ENCODE measurements at places on chromosomes 2 and 18.

GRCh38 chr18:2954869-2955645 is 57.9 kb downstream of the LPIN2 start:
- DNase-seq: no peak
- no peak overlapping the region for H3K4me3 ChIP-seq
- H3K36me3 ChIP-seq: no peaks in the 10 kb centered on the region
- H3K27me3 ChIP-seq: no peaks in the 10 kb centered on the region

DNA sequence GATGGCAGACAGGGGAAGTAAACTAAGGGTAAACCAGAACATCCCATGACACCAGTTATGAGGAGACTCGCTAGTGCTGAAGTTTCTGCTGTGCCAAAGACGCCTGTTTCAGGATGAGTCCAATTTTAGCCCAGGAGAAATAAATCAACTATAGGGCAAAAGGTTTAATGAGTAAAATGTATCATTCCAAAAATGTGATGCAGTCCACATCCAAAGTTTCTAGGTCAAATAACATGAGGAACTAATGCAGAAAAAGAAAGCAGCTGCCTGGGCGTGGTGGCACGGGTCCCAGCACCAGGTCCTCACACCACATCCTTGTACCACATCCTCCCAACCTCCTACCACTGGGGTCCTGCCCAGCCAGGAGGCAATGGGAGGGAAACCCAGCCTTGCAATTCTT is 126.9 kb upstream of the CTAGE1 start:
- H3K27me3 ChIP-seq: no peaks in the 10 kb centered on the region
- no peak overlapping the region for H3K4me3 ChIP-seq
- peak; percentile 58 for DNase-seq
- peaks cover 8% of the 10 kb centered on the region for H3K4me1 ChIP-seq
- H3K27ac ChIP-seq: no peak overlapping the region

- no peak overlapping the region for H3K27ac ChIP-seq
- no peak overlapping the region for H3K4me3 ChIP-seq
- no peaks in the 10 kb centered on the region for H3K27me3 ChIP-seq
- H3K36me3 ChIP-seq: no peaks in the 10 kb centered on the region
These were observed 2798.7 kb upstream of the TEKT4 start for GRCh38 chr2:92072461-92073035.

- no peak for DNase-seq
- no peak overlapping the region for H3K4me3 ChIP-seq
- H3K27ac ChIP-seq: no peak overlapping the region
- H3K4me1 ChIP-seq: no peaks in the 10 kb centered on the region
These were observed 298.4 kb upstream of the MC4R start for GRCh38 chr18:60671021-60671420.

- peaks cover 4% of the 10 kb centered on the region for H3K36me3 ChIP-seq
- H3K27me3 ChIP-seq: no peaks in the 10 kb centered on the region
- no peak for DNase-seq
- H3K4me1 ChIP-seq: no peaks in the 10 kb centered on the region
These were observed 438 bp downstream of the HSPE1 start for GRCh38 chr2:197500503-197501131.

DNA sequence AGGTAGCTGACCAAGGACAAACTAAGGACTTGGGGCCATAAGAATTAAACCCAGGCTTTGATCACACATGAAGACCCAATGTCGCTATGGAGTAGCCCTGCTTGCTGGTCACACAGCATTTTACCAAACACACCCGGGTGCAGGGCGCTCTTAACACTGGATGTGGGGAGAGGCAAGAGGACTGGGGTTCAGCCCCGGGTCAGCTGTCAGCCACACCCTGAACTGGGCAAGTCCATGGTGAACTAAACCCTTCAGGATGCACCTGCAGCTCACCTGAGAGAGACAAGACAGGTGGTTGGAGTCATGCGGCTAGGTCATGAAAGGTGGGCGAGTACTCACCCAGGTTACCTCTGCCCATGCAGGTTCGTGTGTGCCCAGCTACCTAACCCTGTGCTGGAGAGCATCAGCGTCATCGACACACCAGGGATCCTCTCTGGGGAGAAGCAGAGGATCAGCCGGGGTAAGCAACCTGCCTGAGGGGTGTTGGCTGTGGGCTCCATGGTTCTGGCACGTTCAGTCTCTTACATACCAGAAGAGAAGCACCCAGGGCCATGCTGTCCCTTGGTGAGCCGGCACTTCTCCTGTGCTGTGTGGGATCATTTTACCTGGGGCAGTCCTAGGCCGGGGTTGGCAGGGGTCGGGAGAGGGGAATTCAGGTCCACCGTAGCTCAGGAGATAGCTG is 15.2 kb downstream of the EHD3 start:
- no peaks in the 10 kb centered on the region for H3K27me3 ChIP-seq
- no peaks in the 10 kb centered on the region for H3K4me1 ChIP-seq
- H3K27ac ChIP-seq: no peak overlapping the region
- no peaks in the 10 kb centered on the region for H3K36me3 ChIP-seq

DNA sequence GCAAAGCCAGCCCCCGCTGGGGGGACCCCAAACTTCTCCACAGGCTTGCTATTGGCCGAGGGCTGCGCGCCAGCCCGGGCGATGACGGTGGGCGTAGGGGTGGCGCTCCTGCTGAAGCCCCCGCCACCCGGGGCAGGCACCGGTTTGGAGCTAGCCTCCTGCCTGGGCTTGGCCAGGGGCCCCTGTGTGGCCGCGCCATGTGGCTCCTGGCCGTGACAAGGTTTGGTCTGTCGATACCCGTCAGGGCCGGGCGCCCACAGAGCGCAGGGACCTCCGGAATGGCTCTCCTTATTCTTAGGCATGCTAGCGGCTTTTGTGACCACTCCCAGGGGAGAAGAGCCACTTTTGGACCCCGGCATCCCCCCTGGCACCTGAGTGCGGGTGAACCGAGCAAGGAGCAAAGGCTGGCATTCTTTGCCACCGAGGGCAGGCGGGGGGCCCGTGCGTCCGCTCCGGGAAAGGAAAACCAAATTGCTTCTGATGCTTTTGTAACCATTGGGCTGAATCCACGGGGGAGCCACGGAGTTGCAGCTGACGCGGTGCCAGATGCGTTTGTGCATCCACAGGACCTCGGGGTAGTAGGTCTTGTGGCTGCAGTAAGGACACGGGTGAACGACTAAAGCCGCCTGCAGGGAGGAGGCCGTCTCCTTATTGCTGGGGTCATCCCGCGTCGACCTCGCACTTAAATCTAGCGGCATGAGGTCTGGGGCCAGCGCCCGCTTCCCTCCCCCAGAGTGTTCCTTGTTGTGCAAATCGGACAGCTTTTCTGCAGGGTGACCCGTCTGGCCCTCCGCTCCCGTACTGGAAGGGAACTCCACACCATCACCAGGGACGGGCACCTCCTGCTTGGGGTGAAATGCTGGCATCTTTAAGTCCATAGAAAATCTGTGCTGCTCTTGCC is 115.6 kb downstream of the ZNF516 start:
- H3K4me1 ChIP-seq: no peaks in the 10 kb centered on the region
- H3K27me3 ChIP-seq: no peaks in the 10 kb centered on the region
- H3K27ac ChIP-seq: no peak overlapping the region
- H3K4me3 ChIP-seq: no peak overlapping the region

GRCh38 chr2:64594226-64594989 is 59.3 kb downstream of the SERTAD2 start:
- H3K27me3 ChIP-seq: no peaks in the 10 kb centered on the region
- H3K4me3 ChIP-seq: no peak overlapping the region
- peaks cover 5% of the 10 kb centered on the region for H3K4me1 ChIP-seq
- no peak overlapping the region for H3K27ac ChIP-seq

GRCh38 chr2:152075461-152076050 is 23.3 kb downstream of the CACNB4 start:
- no peaks in the 10 kb centered on the region for H3K36me3 ChIP-seq
- no peaks in the 10 kb centered on the region for H3K27me3 ChIP-seq
- DNase-seq: no peak
- peak overlapping the region; percentile 2 for H3K27ac ChIP-seq
- no peaks in the 10 kb centered on the region for H3K4me1 ChIP-seq

DNA sequence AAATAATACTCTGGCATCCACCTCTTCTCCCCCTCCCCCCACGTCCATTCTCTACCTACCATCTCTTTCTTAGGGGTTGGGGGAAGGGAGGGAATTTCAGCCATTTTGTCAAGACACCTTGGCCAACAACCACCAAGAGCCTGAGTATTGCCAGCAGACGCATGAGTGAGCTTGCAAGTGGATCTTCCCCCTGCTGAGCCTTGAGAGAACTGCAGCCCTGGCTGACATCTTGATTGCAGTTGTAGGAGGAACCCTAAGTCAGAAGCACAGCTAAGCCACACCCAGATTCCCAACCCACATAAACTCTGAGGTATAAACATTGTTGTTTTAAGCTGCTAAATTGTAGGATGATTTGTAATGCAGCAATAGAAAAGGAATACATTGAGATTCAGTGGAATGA is 165.6 kb downstream of the TMEFF2 start:
- H3K36me3 ChIP-seq: no peaks in the 10 kb centered on the region
- no peak for DNase-seq
- no peaks in the 10 kb centered on the region for H3K4me1 ChIP-seq
- no peak overlapping the region for H3K27ac ChIP-seq

GRCh38 chr2:239526666-239527415 is 126.0 kb upstream of the HDAC4 start:
- H3K27me3 ChIP-seq: no peaks in the 10 kb centered on the region
- no peaks in the 10 kb centered on the region for H3K36me3 ChIP-seq
- H3K4me1 ChIP-seq: no peaks in the 10 kb centered on the region

- no peaks in the 10 kb centered on the region for H3K36me3 ChIP-seq
- no peak for DNase-seq
- H3K27ac ChIP-seq: no peak overlapping the region
- no peak overlapping the region for H3K4me3 ChIP-seq
- no peaks in the 10 kb centered on the region for H3K4me1 ChIP-seq
These were observed 27.7 kb downstream of the LOXHD1 start for GRCh38 chr18:46629361-46629760.

DNA sequence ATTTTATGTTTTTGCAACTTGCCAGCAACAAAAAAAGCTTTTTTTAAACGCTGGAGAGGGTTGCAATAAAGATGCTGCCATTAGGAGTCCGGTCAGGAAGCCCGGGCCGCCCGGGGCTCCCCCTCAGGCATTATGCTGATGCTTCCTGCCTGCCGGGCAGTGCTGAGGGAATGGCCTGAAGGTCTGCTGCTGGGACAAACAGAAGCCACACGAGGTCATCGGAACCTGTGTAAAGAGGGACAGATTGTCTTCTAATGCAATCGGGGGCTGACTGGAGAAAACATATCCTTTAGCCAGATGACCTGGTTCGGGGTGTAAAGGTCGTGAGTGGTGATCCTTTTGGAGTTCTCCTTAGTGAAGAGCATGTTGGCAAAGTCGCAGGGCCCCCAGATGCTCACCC is 2.3 kb downstream of the IMPA2 start:
- H3K27ac ChIP-seq: no peak overlapping the region
- no peaks in the 10 kb centered on the region for H3K27me3 ChIP-seq
- no peak for DNase-seq
- no peak overlapping the region for H3K4me3 ChIP-seq
- H3K4me1 ChIP-seq: no peaks in the 10 kb centered on the region

DNA sequence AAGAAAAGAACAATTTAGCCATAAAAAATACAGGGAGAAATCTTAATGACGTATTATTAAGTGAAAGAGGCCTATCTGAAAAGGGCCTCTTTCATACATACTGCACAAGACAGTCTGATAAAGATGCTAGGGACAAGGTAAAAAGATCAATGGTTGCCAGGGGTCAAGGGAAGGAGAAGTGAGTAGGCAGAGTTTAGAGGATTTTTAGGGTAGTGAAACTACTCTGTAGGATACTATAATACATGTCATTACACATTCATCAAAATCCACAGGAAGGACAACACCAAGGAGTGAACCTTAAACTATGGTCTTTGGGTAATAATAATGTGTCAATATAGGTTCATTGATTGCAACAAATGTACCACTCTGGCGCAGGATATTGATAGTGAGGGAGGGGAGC is 289.3 kb downstream of the FSIP2 start:
- no peaks in the 10 kb centered on the region for H3K36me3 ChIP-seq
- H3K4me3 ChIP-seq: no peak overlapping the region
- DNase-seq: no peak
- H3K27ac ChIP-seq: no peak overlapping the region

DNA sequence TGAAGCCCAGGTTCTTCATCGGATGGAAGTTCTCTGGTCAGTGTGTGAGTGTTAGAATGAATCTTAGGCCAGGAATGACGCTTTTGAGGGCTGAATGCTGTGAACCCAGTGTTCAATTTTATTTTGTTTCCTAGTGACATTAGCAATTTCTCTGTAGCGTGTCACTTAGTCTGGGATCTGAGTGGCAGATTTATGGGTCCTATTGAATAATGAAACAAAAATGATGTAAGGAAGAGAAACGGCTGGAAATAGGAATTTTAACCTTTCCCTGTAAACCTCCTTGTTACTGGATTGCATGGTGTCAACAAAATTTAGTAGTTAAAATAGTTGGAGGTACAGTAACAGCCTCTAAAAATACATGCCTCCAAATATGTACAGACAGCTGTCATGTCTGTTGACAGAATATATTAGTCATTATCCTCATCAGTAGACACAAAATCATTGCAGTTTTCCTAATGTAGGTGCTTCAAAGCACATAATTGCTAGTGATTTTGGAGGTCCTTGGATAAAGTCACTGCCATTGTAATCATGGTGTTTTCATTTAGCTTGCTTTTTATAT is 223.8 kb upstream of the SPRED2 start:
- no peak for DNase-seq
- no peak overlapping the region for H3K4me3 ChIP-seq
- H3K36me3 ChIP-seq: no peaks in the 10 kb centered on the region
- no peaks in the 10 kb centered on the region for H3K4me1 ChIP-seq

DNA sequence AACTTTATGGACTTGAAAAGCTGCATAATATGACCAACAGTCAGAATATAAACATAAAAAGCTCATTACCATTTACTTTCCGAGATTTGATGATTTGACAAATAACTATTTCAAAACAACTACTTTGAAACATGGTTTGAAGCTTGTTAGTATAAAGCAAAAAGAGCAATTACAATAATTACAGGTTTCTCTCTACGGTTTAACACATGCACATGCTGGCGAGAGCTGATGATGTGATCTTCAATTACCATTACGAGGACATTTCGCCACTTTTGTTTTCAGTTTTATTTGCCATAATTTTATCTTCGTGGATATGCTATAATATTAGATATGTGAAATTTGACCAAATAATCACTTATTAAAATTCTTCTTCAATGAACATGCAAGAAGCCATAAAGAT is 270.1 kb downstream of the TCF4 start:
- no peaks in the 10 kb centered on the region for H3K36me3 ChIP-seq
- H3K27me3 ChIP-seq: no peaks in the 10 kb centered on the region
- H3K4me1 ChIP-seq: peaks cover 3% of the 10 kb centered on the region
- DNase-seq: no peak
- H3K4me3 ChIP-seq: no peak overlapping the region
